ENCODE measurements at places on chromosomes 2 and 18.

DNA sequence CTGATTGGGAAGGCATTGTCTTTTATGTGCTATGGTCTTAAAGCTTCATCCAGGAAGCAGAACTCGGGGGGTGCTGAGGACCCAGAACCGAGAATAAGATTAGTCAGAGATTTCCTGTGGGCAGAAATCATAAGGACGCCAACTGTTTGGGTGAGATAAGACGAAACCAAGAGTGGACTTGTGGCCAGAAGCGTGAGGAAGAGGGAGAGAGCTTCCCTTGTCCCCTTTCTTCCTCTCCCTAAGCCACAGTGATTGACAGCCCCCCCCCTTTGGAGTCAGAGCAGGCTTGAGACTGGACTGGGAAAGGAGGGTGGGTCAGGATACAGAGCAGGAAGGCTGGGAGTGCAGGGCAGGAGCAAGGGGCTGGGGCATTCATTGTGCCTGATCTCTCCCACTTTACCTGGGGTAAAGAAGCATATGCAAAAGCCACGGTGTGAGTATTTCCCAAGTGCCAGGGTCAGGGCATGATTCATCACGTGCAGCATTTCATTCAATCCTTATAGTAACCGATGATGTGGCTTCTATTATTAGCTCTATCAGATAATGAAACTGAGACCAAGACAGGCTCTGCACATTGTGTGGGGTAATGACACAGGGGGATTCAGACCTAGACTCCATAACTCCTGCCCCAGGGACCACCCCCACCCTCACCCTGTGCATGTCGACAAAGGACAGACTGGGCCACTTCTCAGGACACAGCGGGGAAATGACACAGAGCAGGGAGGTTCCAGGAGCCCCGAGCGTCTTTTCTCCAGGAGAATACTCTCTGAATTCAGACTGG lies 3.0 kb upstream of the IL1RN start:
- no peak for DNase-seq

DNA sequence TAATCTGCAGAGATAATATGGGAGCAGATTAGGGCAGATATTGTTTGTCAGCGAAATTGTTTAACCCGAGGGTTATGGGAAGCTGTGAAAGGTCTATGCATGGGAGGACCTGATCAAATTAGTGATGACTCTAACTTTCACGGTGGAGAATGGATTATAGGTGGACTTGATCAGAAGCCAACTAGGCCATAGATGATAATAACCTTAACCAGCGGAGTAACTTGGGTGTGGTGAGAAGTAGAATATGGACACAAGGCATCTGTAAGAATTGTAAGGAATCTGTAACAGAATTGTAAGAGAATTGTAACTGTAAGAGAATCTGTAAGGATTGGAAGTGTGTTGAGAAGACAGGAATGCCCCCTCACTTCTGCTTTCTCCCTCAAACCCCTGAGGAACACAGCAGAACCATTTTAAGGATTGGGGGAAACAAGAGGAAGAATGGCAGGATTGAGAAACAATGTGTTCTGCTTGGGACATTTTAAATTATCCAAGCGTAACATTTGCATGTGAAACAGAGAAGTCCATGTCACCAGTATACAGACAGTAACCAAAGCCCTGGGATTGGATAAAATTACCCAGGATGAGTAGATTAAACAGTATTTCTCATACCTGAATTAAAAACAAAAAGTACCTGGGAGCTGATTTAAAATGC lies 14.9 kb upstream of the SLC39A10 start:
- DNase-seq, result no peak

DNA sequence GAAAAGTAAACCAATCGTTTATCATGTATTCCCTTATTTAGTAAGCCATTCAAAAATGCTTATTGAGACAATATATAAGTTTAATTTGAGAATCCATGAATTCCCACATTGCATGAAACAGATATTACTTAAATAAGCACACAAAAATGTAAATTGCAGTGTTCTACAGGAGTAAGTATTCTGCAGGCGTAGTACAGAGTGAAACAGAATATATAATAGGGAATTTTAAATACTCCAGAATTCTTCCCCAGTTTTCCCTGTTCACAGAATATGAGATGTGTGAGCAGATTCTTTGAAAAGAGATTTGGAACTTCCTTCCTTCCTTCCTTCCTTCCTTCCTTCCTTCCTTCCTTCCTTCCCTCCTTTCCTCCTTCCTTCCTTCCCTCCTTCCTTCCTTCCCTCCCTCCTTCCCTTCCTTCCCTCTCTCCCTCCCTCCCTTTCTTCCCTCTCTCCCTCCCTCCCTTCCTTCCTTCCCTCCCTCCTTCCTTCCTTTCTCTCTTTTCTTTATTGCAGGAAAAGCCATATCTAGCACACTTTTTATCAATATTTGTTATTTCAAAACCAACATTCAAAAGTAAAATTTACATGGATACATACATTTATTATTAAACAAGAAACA lies 977.7 kb upstream of the LRRTM1 start:
- no peak for DNase-seq

GRCh38 chr2:30266051-30266621 lies 34.8 kb downstream of the LBH start:
- no peak for DNase-seq

DNA sequence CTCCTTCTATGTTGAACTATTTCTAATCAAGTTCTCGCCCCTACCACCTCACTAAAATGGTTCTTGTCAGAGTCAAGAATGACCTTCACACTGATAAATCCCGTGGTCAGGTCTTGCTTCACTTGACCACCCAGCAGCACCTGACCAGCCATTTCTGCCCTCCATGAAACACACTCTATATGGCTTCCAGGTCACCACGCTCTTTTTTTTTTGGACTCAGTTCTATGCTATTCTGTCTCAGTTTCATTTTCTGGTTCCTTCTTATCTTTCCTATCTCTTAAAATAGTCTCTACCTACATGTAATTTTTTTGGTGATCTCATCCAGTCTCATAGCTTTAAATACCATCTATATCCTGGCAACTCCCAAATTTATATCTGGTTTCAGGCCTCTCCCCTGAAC lies 11.4 kb downstream of the EIF2AK3 start:
- DNase-seq, result no peak

DNA sequence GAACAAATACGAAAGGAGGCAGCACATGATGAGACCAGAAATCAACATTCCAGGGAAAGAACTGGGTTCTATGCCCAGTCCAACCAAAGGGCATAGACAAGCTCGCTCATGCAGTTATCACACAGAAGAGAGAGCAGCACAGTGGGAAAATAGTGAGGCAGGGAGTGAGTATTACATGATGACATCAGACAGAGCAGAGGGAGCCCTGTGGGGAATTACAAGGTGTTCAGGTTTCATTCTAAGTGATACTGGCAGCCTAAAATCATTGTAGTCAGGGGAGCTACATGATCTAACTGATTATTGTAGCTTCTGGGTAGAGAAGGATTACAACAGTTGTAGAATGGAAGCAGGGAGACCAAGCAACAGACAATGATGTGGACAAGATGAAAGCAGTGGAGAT lies 658.5 kb downstream of the ARHGAP15 start:
- no peak for DNase-seq

- DNase-seq, result no peak
Observed at GRCh38 chr2:200750323-200750910, 61.3 kb upstream of the BZW1 start.

- no peak for DNase-seq
Observed at GRCh38 chr18:44893966-44894365, 213.3 kb downstream of the SETBP1 start.

GRCh38 chr2:236164201-236164924 lies 3.8 kb downstream of the GBX2 start:
- no peak for DNase-seq

DNA sequence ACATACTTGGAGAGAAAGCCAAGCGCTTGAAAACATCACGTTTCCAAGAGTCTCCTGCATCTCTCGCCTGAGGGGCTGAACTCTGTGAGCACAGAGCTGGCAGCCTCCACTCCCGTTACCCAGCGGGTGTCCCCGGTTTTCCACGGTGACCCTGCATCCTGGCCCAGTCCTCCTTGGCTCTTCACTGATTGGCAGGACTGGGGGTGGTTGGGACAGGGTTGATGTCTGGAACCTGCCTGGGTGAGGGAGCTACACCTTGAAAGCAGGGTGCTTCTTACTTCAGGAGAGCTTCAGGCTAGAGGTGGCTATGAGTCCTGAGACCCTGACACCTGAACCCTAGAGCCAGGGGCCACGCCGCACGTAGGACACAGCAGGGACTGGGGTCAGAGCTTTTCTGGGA lies 234.1 kb downstream of the DYSF start:
- DNase-seq, result no peak

DNA sequence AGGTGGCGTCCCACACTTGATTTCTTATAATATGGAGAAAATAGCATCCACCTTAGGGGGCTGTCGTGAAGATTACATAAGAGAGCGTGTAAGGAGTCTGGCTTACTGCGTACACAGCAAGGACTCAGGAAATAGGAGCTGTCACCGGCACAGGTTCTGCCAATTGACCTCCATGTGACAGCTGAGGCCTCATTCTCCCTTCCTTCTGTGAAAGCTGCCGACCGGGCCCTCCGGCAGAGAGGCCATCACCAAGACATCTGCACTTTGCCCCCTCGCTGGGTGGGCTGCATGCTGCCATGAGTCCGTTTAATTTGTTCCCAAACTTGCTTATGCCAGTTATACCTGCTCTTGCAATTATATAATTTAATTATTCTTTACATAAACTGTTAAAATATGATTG lies 27.7 kb downstream of the HS1BP3 start:
- no peak for DNase-seq

GRCh38 chr2:63436488-63436887 lies 151.8 kb downstream of the WDPCP start:
- no peak for DNase-seq

DNA sequence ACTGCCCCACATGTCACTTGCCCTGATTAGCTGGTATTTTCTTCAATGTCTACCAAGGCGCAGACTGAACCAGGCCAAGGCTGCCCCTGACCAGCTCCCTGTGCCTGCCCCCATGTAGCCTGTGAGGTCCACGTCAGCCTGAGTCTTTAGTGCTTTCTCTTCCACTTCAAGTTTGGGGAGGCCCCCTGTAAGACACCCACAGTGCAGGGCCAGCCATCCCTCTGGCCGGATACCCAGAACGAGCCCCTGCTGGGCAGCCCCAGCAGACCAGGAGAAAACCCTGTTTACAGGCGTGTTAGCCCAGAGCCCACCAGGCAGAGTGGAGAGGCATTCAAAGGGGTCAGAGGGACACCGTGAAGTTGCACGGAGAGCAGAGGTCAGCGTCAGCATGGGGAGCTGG lies 92.4 kb downstream of the TFCP2L1 start:
- DNase-seq, result no peak

GRCh38 chr2:120389036-120389391 lies 43.1 kb downstream of the INHBB start:
- DNase-seq, result peak; percentile 30

GRCh38 chr2:199147216-199147615 lies 310.5 kb downstream of the SATB2 start:
- DNase-seq, result no peak

DNA sequence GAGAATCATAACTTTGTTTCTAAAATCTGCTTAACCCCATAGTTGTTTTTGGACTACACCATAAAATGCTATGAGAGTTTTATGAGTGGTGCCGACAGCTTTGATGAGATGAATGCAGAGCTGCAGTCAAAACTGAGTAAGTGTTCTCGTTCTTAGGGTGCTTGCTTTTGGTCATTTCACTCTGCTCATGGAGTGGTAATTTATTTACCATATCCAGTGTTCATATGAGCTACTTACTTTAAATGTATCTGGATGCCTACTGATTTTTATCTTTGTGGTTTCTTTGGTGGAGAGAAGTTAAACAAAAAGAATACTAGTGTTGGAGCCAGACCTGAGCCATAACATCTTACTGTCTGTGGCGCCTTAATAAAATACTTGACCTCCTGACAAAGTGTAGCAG lies 16.4 kb downstream of the NDC80 start:
- DNase-seq, result no peak

DNA sequence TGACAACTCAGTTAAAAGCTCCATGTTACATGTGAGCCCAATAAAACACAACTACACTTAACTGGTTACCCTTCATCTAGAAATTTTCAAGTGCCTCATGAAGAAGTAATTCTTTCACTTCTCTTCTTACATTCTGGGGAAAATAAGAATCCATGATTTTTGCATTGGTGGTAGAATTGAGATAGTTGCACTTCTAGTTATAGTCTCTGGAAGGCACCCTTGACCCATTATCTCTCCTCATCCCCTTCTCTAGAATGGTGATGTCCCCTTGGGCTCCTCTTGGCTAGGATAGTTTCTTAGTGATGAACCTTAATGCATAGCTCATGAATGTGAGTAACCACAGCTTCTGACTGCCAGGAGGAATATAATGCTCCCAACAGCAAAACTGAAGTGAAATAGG lies 3.6 kb downstream of the LGALSL start:
- no peak for DNase-seq
